NCI-H524 treated with DMSO at 0.1 percent for 48 hours (cell line): ENCODE measurements at places on chromosomes 2 and 18.

DNA sequence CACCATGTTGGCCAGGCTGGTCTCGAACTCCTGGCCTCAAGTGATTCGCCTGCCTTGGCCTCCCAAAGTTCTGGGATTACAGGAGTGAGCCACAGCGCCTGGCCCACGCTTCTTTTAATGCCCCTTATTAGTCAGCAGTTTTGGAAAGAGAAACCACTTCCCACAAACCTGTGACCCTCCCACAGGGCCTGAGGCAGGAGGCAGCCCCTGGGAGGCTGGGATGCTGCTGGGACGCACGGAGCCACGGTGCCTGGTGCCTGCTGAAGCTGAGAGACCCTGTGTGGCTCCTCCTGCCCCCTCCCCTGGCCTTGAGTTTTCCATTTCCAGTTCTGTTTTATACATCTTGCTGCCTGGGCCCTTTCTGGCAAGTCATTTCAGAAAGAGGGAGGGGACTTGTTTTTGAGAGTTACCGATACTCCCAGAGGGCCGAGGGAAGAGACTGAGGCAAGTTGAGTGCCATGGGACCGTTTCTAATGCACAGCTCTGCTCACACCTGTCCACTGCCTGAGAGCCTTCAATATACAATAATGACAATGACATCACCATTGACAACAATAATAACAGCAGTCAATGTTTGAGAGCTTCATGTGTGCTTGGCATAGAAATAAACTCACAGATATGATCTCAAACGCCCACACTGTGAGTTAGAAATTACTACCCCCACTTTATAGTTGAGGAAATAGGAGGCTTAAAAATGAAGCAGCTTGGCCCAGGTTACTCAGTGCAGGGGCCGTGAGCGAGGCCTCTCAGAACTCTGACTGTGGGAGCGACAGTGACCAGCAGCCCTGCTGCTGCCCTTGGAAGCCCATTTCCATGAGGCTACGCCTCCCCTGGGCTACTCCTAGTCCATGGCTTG lies 78.1 kb upstream of the YWHAQ start:
- no peak for DNase-seq

DNA sequence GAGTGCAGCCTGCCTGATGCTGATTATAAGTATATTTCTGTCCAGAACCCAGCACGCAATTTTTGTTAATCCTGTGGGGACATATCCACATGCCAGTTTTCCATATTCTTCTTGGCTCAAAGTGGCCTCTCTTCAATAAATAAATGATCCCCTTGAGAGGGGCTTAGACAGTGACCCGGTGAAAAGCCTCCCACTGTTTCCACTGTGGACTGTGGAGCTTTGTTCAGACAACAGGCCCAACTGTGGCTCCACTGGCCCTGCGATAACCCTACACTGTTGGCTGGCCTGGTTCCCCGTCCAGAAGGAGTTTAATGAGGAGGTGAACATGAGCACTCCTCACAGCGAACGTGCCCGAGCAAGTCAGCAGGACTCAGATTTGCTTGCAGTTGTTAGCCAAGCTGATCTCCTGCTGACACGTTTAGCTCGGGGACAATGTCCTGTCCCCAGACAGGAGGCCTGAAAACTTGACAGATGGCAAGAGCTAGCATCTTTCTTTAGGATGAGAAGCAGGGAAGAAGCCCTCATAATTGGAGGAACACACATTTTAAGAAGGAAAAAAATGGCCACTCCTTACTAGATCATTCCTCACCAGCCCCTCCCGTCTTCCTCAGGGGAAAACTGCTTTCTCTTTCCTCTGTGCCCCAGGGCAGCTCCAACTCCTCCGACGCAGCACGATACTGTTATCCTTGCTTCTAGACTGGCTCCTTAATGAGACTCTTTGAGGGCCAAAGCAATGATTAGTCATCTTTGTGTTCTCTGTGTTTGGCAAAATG lies 20.0 kb upstream of the MTCL1 start:
- DNase-seq, result peak; percentile 82

- DNase-seq, result no peak
Observed at GRCh38 chr18:10100941-10101701, 187.3 kb downstream of the VAPA start.

DNA sequence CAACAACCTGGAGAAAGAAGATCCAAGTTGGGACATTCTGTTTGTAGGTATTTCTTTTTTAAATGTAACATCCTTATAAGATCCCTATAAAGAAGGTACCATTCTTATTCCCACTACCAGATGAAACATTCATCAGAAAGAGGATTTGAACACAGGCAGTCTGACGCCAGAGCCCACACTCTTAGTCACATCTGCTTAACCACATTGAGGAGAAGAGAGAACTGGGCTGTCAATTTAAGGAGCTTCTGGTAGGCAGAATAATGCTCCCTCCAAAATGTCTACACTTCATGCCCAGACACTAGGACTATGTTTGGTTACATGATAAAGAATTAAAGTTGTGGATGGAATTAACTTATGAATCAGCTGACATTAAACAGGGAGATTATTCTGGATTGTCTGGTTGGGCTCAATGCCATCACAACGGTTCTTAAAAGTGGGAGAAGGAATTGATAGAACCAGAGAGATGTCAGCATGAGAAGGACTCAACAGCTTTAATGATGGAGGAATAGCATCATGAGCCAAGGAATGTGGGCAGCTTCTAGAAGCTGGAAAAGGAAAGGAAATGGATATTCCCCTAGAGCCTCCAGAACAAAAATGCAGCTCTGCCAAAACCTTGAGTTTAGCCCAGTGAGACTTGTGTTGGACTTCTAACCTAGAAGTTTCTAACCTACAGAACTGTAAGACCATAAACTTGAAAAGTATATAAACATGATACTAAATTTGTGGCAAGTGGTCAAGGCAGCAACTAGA lies 82.2 kb downstream of the KLF7 start:
- no peak for DNase-seq

DNA sequence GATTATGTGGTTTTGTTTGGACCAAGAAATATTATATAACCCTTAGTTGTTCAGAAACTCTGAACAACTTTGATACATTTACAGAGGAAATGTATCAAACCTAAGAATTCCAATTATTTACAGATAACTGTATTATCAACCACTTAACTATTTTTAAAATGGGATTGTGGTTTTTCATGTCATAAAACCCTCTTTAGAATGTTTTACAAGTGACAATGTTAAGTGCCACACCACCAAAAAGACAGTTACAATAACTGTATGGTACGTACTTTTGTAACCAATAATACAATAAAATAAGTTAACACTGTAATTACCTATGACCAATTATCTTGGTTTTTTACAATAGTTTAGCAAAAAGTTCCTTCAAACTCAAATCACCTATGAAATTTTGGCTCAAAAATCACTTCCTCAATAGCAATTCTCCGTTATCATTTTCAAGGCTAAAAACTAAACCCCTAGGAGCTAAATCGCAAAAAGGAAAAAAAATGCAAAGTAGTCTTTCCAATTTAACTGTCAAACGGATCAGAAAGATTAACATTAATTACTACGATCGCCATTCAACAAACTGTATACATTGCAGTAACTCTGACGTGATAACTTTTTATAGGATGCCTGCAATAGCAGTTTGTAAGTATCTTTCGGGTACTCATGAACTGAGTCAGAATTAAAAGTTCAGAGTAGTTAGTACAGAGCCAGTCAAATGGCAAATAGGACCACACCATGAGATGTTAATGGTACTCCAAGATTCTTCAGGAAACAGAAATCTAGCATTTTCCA lies 1.5 kb downstream of the ROCK1 start:
- DNase-seq, result no peak
